Activated CD4-positive, alpha-beta T cell treated with anti-CD3 and anti-CD28 coated beads for 24 hours (primary cell): ENCODE measurements at places on chromosomes 7 and 10.

GRCh38 chr7:89054361-89054760 lies 258.8 kb upstream of the TEX47 start:
- DNase-seq, result no peak

DNA sequence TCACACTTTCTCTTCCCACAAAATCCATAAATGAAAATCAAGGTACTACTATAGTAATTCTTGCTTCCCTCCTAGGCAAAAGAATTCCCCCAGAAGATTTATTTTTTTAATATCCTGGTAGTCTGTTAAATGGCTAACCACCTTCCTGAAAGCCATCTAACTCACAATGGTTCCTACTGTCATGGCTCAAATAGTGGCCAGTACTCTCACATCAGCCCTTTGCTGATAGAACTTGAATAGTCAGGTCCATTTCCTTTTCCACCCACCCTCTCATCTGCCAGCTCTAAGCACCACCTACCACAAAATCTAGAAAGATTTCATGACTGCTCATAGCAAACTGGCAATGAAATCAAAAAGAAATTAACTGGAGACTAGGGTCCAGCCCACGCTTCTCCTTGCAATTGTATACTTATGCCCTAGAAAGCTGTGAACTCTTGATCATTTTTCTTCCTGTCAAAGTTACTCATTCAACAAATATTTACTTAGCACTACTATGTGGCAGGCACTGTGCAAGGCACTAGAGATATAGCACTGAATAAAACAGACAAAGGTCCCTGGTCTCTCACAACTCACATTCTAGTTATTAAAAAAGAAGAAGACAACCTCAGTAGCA lies 60.4 kb downstream of the ARMH3 start:
- DNase-seq, result no peak

DNA sequence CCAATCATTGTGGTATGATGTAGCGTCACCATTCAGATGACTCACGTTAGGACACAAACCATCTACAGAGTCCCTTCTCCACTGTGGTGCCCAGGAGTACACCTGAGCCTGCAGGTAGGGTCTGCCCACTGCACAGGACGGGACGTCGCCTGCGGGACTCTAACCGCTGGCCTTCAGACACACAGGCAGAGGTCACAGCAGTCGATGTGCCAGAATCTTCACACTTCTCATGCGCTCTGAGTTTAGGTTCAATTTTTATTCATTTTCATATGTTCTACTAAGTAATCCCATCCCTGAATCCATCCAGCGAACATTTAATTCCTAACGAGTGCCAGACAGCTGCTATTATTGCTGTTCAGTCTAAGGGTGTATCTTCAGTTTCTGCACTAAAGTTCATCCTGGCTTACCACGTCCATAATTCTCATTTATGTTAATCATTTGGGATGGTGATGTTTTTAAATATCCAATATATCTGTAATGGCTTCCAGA lies 73.3 kb downstream of the CXCL12 start:
- DNase-seq, result no peak

DNA sequence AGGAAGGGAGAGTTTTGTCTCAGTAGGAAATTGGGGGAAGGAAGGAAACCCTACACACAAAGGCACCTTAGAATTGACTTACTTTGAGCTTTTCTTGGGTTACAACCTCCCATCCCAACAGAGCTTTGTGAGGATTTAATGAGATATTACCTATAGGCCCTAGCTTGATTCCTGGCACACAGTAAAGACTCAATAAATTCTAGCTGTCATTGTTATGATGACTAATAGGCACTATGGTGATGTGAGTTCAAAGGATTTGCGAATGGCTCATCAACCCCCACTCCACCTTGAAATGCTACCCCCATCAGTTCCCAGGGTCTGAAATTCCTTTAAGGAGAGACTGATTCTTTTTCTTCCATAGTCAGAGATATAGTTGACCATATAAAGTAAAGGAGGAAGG lies 67.9 kb upstream of the SMNDC1 start:
- no peak for DNase-seq

GRCh38 chr7:47988496-47989386 lies 9.3 kb upstream of the HUS1 start:
- DNase-seq, result no peak
